ENCODE measurements at places on chromosomes 4 and X.

DNA sequence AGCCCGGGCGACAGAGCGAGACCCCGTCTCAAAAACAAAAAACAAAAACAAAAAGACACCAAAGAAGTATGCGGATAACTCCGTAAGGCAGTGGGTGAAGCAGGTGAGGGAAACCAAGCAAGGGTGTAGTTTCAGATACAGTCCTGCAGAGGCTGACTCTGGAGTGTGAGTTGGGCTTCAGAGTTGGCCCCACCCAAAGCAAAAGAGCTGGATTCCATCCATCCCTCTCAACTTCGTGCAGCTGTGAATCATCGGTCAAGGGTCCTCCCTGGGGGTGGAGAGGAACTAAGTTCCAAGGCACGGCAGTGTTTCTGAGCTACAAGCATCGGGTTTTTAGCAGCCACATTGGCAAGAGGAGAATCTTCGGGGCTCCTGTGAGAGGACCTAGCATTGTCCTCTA is 43.9 kb upstream of the FAM9A start:
- DNase-seq = no peak

DNA sequence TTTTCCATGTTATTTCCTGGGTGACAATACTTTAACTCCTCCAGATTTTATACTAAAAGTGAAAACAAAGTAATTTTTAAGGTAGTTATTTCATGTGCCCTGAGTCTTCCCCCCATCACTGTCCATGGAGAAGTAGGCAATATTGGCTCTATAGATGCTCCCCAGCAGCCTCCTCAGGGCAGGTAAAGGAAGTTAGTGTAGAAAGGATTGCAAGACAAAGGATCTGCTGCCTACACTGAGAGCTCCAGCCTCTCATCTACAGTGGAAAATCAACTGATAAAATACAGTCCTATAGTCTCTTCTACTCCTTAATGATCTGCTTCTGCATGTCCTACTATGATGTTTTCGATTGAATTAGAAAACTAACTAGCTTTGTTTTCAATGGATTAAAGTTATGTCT is 8.5 kb downstream of the POU3F4 start:
- DNase-seq = no peak

GRCh38 chrX:85992811-85993229 is 54.5 kb downstream of the CHM start:
- DNase-seq = peak; percentile 48

DNA sequence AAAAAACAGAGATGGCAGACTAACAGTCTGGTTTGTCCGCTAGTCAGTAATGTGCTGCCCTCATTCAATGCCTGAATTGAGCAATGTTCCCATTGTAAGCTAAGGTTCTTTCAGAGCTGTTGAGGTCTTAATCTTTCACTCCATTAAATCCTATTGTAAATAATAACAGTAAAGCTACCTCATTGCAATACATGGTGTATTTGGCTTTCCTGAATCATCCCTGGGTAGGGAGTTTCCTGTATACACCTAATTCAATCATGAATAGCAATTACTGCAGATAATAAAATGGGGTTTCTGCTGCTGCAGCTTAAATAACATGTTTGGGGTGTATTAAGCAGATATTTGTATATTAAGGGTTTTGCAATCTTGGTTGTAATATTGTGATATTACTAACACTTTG is 1100.2 kb upstream of the INTU start:
- DNase-seq = no peak

DNA sequence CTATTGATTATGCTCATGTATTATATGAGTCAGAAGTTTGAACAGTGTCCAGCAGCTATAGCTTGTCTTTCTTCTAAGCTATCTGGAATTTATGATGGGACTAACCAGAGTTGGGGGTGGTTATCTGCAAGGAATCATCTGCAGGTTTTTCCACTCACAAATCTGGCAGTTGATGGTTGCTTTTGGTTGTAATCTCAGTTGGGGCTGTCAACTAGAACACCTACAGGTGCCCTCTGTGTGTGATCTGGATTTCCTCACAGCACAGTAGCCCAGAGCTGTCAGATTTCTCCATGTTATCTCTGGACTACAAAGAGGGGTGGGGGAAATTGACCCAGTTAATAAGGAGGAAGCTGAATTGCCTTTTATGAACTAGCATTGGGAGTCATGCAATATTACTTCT is 51.4 kb upstream of the MAP9 start:
- DNase-seq = no peak

DNA sequence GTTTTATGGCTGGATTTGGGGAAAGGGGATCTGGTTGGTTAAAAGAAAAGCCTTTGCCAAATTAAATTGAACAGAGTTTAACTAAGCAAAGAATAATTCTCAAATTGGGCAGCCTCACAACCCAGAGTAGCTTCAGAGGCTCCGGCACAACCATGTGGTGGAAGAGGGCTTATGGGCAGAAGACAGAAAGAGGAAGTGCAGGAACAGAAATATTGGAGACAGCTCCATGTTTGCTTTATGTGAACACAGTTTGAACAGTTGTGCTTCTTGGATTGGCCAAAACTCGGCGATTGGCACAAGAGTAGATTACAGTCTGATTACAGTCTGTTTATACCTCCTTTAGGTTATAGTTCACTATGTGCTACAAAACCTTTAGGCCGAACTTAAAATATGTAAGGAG is 562.7 kb downstream of the TRIML1 start:
- DNase-seq = no peak

DNA sequence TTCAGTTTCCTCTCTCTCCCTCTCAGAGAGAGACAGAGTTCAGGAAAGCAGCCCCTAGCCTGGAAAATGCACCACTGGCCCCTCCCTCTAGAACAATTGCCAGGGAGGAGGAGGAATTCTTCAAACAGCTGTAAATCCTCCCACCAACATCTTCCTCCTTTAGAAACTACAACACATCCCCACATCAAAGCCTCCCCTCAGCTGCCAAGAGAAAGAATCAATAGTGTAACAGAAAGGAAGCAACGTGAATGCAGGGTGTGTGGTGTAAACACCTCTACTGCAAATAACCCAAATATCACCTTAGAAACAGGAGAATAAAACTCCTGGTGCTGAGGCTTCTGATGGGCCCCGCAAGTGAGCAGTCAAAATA is 249.9 kb upstream of the GATB start:
- DNase-seq = no peak

- no peak for DNase-seq
Observed at GRCh38 chr4:67632492-67632891, 68.5 kb downstream of the UBA6 start.

- DNase-seq = peak; percentile 42
Observed at GRCh38 chrX:17021851-17022604, 75.6 kb downstream of the REPS2 start.

DNA sequence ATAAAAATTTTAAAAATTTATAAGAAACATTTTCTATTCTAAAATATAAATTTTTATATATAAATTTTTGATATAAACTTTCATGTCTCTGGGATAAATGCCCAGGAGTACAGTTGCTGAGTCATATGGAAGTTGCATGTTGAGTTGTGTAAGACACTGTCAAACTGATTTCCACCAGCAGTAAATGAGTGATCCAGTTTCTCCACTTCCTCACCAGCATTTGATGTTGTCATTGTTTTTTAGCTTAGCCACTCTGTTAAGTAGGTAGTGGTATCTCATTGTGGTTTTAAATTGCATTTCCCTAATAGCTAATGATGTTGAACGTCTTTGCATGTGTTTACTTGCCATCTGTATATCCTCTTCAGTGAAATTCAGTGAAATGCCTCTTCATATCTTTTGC is 66.5 kb downstream of the MAMLD1 start:
- DNase-seq = no peak

- DNase-seq = no peak
Observed at GRCh38 chr4:117481742-117482141, 396.4 kb upstream of the TRAM1L1 start.

DNA sequence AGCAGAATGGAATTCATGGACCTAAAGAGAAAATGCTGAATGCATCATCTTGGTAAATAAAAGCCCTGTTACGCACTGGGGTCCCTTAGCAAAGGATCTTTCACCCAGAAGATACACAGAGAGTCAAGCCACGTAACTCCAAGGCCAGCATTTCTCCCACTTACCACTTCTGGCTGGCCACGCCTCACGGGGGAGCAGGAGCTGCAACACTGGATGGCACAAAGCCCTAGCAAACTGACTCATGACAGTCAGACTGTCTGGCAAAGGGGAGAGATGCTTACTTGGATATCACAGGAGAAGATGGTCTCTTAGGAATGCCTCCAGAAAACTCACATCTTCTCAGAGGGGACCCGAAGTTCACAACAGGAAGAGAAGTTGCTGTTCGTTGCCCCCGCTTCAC is 51.4 kb upstream of the BCLAF3 start:
- no peak for DNase-seq

GRCh38 chr4:6362896-6363295 is 93.2 kb downstream of the WFS1 start:
- DNase-seq = no peak

GRCh38 chrX:11566789-11567188 is 98.9 kb downstream of the ARHGAP6 start:
- DNase-seq = no peak

GRCh38 chrX:71515038-71515396 is 17.9 kb upstream of the OGT start:
- DNase-seq = no peak

DNA sequence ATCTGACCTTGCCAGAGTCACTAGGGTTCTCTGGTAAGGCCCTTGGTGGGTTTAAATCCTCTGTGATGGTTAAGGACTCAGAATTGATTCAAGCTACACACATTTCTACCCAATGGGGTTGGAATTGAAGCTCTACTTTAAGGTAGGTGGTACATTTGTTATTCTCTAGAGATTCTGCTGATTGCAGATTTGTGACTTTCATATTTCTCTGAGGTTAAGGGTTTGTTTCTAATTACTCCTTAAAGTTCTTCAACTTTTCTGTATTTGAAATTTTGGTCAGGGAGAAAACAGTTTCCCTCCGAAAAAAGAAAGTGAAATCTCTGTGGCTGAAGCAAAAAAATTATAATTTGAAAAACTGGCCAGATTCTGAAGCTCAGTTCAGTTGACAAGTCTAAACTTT is 25.8 kb upstream of the USP46 start:
- no peak for DNase-seq

DNA sequence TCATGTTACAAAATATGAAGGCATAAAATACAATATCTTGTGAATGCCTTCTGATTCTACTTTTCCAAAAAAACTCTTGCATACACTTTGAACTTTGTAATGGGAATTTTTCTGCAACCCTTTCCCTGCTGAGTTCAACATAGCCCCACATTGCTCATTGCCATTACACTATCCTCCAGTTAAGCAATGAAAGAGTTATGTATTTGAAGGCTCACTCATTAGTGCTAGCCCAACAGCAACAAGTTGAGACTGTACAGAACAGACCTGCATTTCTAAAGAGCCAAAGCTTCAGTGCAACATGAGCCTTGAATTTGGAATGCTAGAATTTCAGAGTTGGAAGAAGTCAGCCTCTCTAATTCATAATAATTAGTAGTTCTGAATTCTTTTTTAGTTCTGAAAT is 44.4 kb upstream of the STAG2 start:
- no peak for DNase-seq

DNA sequence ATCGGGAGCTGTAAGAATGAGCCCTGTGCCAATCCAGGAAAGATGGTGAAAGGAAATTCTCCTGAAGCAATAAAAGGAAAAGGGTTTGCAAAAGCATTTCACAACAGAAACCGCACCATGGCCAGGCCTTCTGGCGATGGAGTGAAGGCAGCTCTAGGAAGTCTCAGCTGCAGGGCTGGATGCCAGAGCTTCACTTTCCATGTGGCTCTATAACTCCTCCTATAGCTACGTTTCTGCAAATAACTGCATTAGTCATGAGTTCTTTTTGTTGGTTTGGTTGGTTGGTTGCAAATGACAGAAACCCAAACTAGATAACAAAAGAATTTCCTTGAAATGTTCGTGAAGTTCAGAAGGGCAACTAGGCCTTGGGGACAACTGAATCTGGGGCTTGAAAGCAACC is 84.6 kb downstream of the RELL1 start:
- DNase-seq = peak; percentile 74

GRCh38 chrX:109889289-109890006 is 113.5 kb upstream of the TMEM164 start:
- no peak for DNase-seq

- DNase-seq = peak; percentile 43
Observed at GRCh38 chr4:20486433-20486832, 213.8 kb upstream of the PACRGL start.

GRCh38 chr4:81486502-81486901 is 14.8 kb upstream of the RASGEF1B start:
- DNase-seq = no peak

- no peak for DNase-seq
Observed at GRCh38 chr4:2482693-2483092, 13.8 kb downstream of the RNF4 start.

DNA sequence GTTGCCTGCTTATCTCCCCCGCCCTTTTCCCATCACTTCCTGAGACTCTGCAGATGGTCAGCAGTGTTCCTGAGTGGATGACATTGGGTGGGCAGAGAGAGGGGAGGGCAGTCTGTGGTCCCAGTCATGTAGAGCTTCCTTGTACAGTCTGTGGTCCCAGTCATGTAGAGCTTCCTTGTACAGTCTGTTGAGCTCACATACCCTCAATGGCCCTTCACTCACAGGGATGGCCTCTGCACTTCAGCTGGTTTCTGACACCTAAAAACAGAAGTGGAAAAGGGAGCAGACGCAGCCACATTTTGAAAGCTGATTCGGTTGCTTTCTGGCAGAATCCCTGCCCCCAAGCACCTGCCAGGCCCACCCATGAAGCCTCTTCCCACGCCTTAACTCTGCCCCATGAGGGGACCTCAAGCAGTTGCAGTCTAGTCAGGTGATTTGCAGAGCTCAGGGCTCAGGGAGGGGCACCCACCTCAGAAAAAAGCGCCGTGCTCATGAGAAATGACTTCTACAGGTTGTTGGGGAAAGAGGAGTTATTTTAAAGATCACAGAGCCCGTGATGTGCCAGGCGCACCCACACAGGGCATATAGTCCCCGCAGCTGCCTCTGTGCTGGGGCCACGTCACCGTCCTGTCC is 3.6 kb upstream of the TMEM271 start:
- DNase-seq = no peak

DNA sequence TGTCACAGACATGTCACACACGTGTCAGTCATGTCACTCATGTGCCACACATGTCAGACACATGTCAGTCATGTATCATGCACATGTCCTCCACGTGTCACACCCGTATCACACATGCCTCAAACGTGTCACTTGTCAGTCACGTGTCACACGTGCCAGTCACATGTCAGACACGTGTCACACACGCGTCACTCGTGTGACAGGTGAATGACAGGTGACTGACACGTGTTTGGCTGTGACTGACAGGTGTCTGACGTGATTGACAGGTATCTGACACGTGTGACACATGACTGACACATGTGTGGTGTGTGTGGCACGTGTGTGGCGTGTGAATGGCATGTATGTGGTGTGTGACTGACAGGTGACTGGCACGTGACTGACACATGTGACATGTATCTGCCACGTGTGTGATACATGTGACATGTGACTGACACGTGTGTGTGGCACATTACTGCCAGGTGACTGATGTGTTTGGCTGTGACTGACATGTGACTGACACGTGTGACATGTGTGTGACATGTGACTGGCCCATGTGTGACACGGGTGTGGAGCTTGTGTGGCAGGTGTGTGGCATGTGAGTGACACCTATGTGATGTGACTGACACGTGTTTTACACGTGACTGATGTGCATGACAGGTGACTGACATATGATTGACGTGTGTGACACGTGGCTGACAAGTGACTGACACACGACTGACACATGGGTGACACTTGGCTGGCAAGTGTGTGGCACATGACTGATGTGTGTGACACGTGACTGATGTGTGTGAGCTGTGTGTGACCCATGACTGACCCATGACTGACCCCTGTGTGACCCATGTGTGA is 90.7 kb upstream of the GPC3 start:
- DNase-seq = no peak

GRCh38 chr4:80788798-80789197 is 241.7 kb upstream of the BMP3 start:
- peak; percentile 14 for DNase-seq
